ENCODE measurements at places on chromosomes 7 and 10.

DNA sequence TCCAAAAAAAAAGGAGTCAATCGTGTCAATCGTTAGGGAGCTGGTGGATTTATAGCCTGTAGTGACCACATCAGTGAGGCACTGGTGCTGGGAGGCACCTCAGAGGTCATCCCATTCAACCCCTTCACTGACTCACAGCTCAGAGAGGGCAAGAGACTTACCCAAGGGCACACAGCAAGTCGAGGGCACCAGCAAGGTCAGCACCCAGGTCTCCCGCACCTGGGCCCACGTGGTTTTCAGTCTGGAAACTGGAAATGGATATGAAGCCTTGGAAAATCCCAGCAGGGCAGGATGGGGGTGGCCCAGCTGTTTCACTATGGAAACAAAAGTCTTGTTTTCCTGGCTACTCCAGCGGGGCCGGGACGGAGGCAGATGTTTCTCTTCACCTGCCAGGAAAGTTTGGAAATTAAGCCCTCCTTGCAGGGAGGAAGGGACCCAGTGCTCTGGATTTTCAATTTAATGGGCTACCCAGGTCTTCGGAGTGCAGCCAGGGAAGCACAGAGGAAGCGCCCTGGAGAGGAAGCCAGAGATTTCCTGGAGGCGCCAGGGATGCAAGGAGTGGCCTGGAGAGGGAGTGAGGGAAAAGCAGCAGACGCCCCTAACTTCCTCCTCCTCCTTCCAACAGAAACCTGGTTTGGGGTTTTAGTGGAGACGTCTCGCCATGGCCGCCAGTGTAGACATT lies 157.2 kb upstream of the TNRC18 start:
- no peak for DNase-seq

- no peak for DNase-seq
Observed at GRCh38 chr10:78295242-78295641, 261.6 kb downstream of the RPS24 start.

DNA sequence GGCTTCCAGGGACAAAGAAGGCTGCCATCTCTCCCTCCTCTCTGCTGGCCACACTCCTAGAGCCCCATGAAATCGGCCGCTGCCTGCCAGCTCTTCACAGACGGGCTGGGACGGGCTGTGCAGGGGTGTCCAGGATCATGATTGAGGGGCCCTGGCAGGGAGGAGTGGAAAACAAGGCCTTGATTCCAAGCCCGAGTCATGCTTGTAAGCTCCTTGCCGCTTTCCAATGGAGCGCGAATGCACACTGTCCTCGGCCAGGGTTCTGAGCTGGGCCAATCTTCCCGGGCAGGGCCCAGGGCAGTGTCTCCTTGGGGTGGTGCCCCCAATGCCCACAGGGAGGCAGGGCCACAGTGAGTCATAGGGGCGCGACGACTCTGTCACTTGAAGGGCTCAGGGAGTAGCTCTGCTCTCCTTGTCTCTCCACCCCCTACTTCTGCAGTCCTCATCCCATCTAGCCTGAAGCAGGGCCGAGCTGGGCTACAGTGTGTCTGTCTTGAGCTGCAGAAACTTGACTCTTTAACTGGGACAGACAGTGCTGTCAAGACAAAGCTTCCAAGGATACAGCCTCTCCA lies 186.2 kb upstream of the SVIL start:
- DNase-seq, result no peak

GRCh38 chr10:26475386-26475785 lies 37.2 kb downstream of the APBB1IP start:
- no peak for DNase-seq

GRCh38 chr10:101745074-101745696 lies 30.7 kb downstream of the FGF8 start:
- no peak for DNase-seq

GRCh38 chr10:3264161-3264761 lies 91.7 kb upstream of the PITRM1 start:
- DNase-seq, result no peak

DNA sequence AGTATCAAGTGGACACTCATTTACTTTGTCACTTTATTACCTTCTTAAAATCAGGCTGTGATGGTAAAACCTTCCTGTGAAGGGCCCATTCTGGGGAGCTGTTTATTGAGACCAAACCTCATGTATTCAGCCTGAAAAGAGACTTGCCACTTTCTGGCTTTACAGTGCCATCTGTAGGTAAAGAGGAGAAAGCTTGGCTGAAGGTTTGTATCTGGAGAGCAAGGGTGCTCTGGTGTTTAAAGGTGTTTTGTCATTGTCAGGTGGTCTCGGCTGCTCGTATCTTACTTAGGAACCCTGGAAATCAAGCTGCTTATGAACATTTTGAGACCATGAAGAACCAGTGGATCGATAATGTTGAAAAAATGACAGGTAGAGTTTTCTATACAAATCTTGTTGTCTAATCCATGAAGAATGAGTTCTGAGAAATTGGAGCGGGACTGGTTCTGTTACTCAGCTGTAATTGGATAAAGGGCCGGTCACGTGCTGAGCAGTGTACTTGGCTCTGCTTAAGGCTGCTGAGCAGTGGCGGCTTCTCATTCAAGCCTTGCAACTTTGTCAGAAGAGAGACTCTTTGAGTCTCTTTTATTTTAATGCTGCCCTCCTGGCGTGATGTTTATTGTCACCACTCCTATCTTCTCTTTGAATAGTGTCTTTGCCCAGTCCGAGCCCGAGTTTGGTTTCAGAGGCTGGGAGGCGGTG lies 46.9 kb downstream of the AP3M1 start:
- DNase-seq, result peak; percentile 27

GRCh38 chr10:43814663-43815062 lies 166.0 kb upstream of the ZNF32 start:
- no peak for DNase-seq

DNA sequence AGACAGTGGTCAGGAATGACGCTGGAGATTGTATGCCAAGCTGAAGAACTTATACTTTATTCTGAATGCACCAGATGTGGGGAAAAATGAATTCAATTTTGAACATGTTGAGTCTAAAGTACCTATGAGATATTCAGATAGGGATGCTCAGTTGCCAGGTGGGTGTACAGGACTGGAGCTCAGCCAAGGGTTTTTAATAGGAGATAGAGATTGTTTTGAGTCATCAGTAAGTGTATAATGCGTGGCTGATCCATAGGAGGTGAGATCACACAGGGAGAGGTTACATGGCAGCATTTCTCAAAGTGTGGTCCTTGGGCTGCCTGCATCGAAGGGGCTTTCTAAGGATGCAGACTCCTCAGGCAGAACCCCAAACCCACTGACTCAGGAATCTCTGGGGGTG lies 6.8 kb upstream of the HIPK2 start:
- DNase-seq, result no peak

DNA sequence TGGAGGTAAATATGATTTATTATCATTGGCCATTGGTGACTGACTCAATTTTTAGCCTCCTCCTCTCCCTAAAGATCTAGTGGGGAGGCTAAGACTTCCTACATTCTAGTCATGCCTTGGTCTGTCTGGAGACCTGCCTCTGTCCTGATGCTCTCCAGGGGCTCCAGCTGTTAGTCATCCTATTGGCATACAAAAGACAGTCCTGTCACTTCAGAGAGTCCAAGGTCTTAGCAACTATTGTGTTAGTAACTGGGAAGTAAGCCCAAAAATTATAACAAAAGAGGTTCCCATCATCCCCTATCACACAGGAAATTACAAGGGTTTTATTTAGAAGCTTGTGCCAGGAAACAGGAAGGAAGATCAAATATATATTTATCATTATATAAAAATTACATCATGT lies 400.6 kb upstream of the VSTM2A start:
- DNase-seq, result no peak

DNA sequence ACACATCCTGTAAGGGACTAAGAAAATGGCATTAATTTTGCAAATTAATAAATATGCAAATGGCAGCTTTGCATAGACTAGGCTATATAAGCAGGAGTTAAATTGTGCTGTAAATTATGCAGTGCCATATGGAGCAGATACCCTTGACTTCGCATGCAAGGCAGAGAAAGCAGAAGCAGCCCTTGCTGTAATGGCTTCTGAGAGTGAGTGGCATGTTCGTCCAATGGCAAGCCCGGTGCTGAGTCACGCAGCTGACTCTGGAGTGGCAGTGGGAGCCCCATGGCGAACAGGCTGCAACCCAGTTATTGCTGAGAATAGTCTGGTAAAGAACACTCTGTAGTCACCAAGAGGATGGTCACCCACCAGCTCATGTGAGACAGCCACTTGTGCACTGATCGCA lies 1186.5 kb downstream of the TYW1 start:
- DNase-seq, result no peak

GRCh38 chr10:5551531-5552375 lies 27.0 kb downstream of the CALML3 start:
- DNase-seq, result no peak

GRCh38 chr10:110620398-110620719 lies 23.8 kb upstream of the RBM20 start:
- no peak for DNase-seq

GRCh38 chr10:71396711-71397295 lies at the start of gene CDH23:
TSS of gene CDH23 (plus strand) at chr10:71396920. CDS start at chr10:71439832, 42,912 bp downstream.
- DNase-seq, result no peak

- no peak for DNase-seq
Observed at GRCh38 chr10:69854511-69855345, 53.0 kb downstream of the COL13A1 start.

GRCh38 chr7:85829817-85830432 lies 643.1 kb upstream of the SEMA3D start:
- DNase-seq, result no peak

- no peak for DNase-seq
Observed at GRCh38 chr7:129238546-129238945, 13.7 kb downstream of the AHCYL2 start.

- DNase-seq, result no peak
Observed at GRCh38 chr7:45026984-45027773, 27.2 kb downstream of the CCM2 start.

- no peak for DNase-seq
Observed at GRCh38 chr10:95798096-95798855, 42.3 kb downstream of the ENTPD1 start.
